ENCODE measurements at places on chromosomes 13 and 19.

GRCh38 chr13:97438856-97439595 is 5.1 kb downstream of the RAP2A start:
- DNase-seq: no peak

DNA sequence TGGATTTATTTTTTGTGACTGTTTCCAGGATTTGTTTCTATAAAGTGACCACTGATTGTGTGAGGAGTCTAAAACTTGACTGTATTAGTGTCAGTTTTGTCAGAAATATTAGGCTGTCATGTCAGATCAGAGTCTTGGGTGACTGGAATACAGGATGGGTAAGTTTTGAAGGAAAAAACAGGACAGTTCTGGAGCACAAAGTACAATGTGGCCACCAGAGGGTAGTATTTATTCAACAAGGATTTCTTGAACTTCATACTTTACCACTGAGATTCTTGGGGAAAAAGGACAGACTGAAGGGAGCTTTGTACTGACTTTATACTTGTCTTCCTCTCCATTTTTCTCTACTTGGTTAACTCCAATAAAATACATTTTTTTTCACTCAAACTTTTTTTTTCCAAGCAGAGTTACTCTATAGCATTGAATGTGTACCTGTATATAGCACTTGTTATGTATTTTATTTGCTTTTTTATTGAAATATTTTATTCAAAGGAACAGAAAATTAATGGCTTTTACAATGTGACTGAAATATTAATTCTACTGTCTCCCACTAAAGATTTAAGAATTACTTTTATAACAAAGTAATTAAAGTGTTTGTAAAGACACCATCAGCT is 51.1 kb downstream of the LMO7 start:
- no peak for DNase-seq

DNA sequence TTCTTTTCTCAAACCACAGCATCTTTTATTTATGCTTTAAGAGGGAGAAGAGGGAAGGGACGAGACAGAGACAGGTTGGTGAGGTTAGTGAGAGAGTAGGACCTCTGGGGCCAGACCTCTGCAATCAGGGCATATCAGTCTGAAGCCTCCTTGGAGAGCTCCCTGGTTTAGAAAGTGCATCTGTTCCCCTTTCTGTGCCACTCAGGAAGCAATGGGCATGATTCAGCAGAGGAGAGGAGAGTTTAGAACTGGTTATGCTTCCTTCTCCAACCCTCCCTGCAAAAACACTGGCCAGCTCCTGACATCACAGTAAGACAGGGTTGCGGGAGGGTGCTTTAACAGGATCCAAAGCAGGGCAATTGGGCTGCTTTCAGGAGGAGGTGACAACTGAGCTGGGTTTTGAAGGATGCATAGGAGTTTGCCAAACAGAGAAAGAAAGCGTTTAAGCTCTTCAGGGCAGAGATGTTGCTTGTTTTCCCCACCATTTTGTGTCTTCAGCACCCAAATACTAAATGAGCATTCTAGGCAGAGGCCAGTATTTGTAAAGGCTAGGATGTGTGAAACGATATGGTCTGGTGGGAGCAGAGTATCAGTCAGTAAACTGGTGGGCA is 33.1 kb downstream of the CERS4 start:
- no peak for DNase-seq

DNA sequence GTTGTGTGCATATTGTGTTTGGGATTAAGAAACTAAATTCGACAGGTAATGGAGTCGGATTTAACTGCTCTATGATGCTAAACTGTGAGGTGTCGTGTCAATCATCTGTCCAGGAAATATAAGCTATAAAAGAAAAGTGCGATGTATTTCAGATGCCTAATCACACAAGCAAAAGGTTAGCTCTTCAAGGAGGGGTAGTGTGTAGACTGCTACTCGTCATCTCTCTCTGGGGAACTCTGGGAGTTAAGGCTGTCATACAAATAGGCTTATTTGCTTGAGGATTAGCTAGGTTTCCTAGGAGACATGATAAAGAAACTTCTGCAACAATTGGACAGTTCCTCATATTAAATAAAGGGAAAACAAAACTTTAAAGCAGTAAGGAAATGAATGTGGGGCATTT is 462.1 kb downstream of the OLFM4 start:
- DNase-seq: no peak

- no peak for DNase-seq
Measured at GRCh38 chr13:91168386-91168711, 179.1 kb upstream of the MIR17HG start.

DNA sequence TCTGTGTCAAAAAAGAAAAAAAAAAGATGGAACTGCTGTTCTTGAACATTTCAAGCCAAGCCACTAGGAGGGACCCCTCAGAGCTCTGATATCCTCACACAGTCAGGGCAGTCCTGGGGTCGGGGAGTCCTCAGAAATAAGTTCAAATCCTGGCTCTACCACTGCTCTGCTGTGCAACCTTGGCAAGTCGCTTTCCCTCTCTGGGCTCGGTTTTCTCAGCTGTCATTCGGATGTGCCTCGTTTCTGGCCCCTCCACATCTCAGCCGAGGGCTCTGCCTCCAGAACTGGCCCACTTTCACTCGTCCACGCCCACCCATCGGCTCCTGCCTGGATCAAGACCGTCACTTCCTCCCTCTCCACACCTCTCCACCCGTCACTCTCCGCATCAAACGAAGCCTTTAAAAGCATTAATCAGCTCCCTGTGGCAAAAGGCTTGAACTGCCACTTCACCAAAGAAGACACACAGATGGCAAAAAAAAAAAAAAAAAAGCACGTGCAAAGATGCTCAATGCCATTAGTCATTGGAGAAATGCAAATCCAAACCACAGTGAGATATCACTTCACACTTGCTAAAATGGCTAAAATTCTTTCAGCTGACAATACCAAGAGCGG is 7.4 kb upstream of the ZNRF4 start:
- no peak for DNase-seq

DNA sequence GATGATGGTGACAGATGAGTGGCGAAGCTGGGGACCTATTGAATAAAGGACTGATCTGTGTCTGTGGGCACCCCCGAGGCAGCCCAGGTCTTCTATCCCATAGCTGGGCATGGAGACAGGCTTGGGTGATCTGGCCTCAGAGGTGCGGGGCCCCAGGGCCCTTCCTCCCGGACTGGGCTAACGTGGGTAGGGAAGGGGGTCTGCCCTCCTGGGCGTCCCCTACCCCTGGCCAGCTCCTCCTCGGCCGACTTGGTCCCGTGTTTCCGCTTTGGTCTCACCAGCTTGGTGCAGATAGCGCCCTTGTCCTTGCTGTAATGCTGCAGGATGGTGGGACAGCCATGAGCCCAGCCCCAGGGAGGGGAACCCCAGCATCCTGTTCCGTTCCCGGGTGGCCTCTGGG is 3.3 kb downstream of the MATK start:
- no peak for DNase-seq

GRCh38 chr13:27353166-27353583 is 71.2 kb upstream of the GTF3A start:
- no peak for DNase-seq

DNA sequence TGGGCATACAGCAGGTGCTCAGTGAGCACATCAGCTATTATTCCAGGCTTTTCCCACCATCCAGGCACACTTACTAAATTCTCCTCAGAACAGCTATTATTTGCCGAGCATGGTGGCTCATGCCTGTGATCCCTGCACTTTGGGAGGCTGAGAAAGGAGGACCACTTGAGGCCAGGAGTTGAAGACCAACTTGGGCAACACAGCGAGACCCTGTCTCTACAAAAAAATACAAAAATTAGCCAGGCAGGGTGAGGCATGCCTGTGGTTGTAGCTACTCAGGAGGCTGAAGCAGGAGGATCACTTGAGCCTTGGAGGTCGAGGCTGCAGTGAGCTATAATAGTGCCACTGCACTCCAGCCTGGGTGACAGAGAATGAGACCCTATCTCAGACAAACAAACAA is 35.4 kb downstream of the PTPRS start:
- no peak for DNase-seq

- DNase-seq: no peak
Measured at GRCh38 chr19:18233224-18233825, 7.1 kb upstream of the PDE4C start.

GRCh38 chr13:99351772-99352171 is 44.6 kb upstream of the GPR183 start:
- no peak for DNase-seq

- no peak for DNase-seq
Measured at GRCh38 chr13:111121506-111121905, 6.4 kb downstream of the ARHGEF7 start.

DNA sequence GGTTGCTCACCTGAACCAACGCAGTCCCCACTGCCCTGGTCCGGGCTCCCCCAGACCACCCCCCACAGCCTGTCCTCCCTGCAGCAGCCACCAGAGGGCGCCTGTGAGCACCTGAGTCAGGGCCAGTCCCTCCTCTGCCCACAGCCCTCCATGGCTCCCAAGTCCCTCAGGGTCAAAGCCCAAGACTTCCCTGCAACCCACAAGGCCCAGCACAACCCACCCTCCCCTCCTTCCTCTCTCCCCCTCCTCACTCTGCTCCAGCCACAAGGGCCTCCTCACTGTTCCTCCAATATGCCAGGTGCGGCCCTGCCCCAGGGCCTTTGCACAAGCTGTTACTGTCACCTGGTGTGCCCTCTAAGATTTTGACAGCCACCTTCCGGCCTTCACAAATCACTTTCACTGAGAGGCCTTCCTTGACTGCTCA is 10.9 kb downstream of the GNA15 start:
- no peak for DNase-seq

- DNase-seq: no peak
Measured at GRCh38 chr13:29786698-29787097, 63.7 kb downstream of the UBL3 start.

GRCh38 chr13:23828866-23829265 is 60.3 kb downstream of the MIPEP start:
- peak; percentile 28 for DNase-seq

- no peak for DNase-seq
Measured at GRCh38 chr19:47280183-47280797, 5.6 kb downstream of the INAFM1 start.

DNA sequence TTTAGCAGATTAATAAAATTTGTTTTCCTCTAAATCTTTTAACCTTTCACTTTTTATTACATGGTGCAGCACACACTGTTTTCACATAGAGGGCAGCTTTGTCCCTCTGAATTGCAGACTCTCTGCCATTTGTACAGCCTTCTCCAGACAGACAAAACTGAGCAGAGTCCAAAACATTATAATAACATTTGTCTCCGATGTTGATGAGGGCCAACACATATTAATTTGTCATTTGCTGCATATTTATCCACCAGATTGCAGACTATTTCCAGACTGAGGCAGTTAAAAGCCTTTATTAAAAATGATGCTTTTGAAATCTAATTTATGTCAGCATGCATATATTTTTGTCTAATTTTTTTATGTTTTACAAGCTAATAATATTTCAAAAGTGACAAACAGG is 1251.9 kb upstream of the SLC10A2 start:
- DNase-seq: no peak

- no peak for DNase-seq
Measured at GRCh38 chr19:50419580-50420035, 870 bp downstream of the SPIB start.

DNA sequence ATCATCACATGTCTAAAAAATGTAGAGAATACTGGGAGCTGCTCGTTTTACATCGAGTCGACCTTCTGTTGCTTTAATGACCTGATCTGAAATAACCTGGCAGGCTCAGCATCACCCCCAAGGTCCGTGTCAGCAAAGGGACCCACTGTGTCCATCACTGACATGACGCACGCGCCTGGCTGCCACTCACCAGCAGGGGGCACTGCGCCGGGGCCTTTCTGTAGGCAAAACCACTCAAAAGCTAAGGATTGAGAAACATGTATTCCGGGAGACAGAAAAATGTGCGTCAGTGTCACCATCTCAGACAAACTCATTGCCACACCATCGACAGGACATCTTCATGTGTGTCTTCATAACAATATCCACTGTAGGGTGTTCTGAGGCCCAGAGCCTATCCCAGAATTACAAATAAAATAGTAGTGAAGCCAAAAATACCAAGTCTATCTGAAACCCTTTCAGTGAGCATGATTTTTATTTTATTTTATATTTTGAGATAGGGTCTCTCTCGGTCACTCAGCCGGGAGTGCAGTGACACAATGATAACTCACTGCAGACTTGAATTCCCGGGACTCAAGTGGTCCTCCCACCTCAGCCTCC is 130.3 kb upstream of the LSM14A start:
- DNase-seq: peak; percentile 25

- no peak for DNase-seq
Measured at GRCh38 chr13:43776501-43777079, 10.2 kb downstream of the ENOX1 start.

DNA sequence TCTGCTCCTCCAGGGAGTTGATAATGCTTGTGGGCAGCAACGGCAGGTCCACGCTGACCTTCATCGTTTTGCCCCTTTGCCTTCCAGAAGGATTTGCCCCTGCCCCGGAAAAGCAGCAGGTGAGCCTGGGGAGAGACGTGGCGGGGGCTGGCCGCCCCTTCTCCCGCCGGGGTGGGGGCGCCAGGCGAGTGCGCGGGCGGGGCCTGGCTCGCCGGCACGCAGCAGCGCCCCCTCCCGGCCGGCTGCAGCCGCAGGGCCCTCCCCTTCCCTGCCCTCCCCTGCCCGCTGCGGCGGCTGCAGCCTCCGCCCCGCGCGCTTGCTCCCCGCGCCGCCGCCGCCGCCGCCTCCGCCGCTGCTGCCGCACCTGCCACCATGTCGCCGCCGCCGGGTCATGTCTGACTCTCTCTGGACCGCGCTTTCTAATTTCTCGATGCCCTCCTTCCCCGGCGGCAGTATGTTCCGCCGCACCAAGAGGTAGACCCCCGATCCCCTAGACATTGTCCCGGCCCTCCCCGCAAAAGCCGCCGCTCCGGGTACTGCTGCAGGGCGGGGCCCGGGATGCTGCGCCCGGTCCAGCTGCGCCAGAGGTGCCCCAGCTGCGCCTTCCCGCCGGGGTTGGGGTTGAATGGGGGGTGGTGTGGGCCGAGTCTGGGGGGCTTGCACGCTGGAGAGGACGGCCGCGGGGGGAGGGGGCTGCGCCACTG is at the start of gene MAST1:
Gene MAST1, plus strand, starts transcription at position 334 of the 704 bp plus-strand sequence. Its CDS starts 58 bp downstream, at position 392.
- no peak for DNase-seq

- DNase-seq: no peak
Measured at GRCh38 chr19:2331601-2332246, 3.2 kb downstream of the SPPL2B start.

DNA sequence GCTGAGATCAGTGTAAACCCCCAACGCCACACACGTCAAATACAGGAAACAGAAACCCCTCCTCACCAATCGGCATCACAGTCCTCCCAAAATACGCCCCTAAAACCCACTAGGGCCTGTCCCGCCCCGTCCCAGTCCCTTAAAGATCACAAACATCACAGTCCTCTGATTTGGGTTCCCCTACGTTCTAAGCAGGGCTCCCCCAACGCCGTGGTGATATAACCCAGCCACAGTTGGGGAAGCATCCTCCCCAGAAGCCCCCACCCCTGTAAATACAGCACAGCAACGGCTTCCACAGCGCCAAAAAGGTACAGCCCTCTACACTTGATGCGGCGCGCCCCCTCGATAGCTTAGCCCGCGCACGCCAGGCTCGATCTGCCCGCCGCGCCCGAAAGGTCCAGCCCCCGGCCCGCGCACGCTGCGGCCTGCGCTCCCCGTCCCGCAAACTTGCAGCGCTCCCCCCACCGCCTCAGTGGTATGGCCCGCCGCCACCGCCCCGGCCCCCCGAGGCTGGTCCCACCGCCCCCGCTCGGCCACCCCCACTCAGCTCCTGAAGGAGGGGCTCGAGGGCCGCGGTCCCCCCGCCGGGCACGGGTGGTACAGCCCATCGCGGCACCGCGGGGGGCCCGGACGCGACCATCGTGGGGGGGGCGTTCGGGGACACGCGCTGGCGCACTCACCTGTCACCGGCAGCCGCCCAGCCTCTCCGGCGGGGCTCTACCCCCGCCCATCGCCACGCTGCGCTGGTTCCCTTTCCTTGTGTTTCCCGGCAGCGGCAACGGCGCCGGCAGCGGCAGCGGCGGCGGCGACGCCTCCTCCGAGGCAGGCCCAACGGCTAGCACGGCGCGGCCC is at the start of gene AKT2:
Gene AKT2, minus strand, starts transcription at position 845 of the 852 bp plus-strand sequence. CDS start 20,078 bp downstream, outside the sequence.
- DNase-seq: no peak

GRCh38 chr19:50580240-50580639 is 12.0 kb upstream of the LRRC4B start:
- no peak for DNase-seq
